GM18507 (cell line): ENCODE measurements at places on chromosomes 5 and 9.

- no peak for DNase-seq
Measured at GRCh38 chr9:20200991-20201431, 412.2 kb upstream of the SLC24A2 start.

- no peak for DNase-seq
Measured at GRCh38 chr9:121498487-121499176, 1.0 kb downstream of the GGTA1 start.

DNA sequence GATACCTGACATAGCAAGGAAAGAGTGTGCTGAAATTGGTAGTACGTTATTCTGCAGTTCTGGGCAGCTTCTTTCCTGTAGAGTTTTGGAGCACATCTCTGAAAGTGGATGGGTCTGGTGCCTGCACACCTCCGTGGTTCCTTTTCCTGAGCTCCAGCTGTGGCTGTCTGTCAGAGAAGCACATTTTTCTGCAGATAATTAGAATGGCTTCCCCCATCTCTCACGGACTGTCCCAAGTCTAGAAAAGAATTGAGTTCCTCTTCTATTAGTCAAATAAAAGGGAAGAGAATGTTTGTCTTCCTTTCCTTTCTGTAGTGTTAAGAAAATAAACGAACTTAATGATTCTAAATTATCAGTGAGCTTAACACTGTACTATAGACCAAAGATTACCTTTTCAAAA is 55.7 kb downstream of the VCAN start:
- DNase-seq: no peak

- DNase-seq: no peak
Measured at GRCh38 chr9:20031836-20032235, 243.0 kb upstream of the SLC24A2 start.

DNA sequence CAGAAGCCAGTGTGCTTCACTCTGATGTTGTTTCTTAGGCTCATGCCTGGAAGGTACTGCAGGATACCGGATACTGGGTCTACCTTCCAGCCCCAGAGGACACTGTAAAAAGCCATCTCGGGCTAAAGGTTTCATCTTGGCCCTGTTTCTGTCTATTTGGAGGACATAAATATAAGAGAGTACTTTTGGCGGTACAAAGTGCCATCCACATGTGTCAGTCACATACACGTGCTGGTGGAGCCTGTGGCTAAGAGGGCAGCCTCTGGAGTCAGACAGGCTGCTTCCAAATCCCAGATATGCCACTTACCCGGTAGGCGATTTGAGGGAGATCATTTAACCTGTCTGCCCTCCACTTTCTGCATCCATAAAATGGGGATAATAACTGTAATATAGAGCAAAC is 160.4 kb downstream of the NR3C1 start:
- no peak for DNase-seq

GRCh38 chr9:128877852-128878251 is 3.9 kb downstream of the KYAT1 start:
- no peak for DNase-seq
